ENCODE measurements at places on chromosomes 3 and 15. TPM values are rescaled to one million over a fixed set of nuclear protein-coding genes. Genes with fewer than 3 reads are reported as not detected.

Gene FEZF2
- not detected for total RNA-seq

Gene TIPIN
- 49.8 TPM for total RNA-seq

Gene GABRR3
- not detected for total RNA-seq

Gene PLCD1
- total RNA-seq: 8.2 TPM

Gene LMAN1L
- total RNA-seq: 0.11 TPM

Gene NR1I2
- total RNA-seq: 1.0 TPM

Gene PLA2G4D
- total RNA-seq: not detected

Gene TMEM212
- total RNA-seq: not detected

Gene CACNA1D
- not detected for total RNA-seq

Gene DPPA2
- not detected for total RNA-seq

Gene SRGAP3
- total RNA-seq: 2.5 TPM

Gene ARPIN
- not detected for total RNA-seq

Gene PROK2
- 0.27 TPM for total RNA-seq

Gene RETNLB
- not detected for total RNA-seq

DNA sequence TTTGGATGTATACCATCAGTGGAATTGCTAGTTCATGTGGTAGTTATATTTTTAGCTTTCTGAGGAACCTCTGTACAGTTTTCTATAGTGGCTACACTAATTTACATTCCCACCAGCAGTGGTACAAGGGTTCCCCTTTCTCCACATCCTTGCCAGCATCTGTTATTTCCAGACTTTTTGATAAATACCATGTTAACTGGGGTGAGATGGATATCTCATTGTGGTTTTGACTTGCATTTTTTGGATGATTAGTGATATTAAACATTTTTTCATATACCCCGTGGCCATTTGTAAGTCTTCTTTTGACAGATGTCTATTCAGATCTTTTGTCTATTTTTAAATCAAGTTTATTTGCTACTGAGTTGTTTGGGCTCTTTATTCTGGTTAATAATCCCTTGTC, 455.6 kb upstream of the RARB start:
- no peak for DNase-seq

GRCh38 chr3:33317963-33318709, 40.9 kb downstream of the FBXL2 start:
- no peak for DNase-seq

DNA sequence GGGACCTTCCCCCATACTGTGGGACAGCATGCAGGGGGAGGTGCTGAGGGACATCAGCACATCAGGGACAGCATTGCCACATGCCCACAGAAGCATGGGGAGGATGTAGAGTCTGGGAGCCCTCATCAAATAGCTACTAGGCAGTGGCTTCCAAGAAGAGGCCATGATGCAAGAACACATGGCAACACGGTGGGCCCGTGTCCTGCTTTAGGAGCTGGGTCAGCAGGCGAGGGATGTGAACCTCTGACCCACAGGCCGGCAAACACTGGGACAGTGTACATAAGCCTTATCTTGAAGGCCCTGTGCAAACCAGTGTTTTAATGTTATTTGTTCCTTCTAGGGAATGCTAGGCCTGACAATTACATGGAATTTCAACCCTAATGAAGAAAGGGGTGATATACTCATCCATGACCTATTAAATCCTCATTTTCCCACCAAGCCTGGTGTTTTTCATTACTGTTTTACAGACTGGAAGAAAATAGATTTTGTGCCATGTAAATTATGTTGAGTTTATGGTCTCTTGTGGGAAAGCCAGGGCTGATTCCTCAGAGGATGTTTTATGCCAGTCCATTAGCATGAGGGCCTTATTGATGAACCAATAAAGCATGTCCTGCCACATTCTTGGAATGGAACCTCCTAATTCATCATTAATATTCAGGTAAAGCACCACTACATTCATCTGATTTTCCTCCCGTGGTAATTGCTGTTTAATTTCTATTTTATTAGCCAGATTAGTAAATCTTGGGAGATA, 61.7 kb upstream of the SLC25A26 start:
- no peak for DNase-seq

DNA sequence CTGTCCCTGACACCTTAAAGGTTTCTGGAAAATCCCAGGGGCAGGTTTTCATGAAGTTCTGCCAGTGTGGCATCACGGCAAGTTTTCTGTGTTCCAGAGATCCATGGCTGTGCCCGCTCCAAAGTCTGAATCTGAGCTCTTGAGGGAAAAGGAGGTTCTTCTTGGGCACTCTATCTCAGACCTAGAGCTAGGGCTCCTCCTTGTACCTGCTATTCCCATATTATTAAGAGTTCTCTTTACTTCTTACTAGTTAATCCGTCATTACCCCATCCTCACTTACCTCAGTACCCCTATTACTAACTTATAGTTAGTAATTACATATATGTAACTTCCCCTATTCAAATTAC, 5.9 kb upstream of the TRA2B start:
- DNase-seq: no peak

- DNase-seq: no peak
These were observed 58.9 kb downstream of the SFMBT1 start for GRCh38 chr3:52986938-52987337.

GRCh38 chr3:134473868-134474546, 11.8 kb downstream of the ANAPC13 start:
- peak; percentile 91 for DNase-seq

DNA sequence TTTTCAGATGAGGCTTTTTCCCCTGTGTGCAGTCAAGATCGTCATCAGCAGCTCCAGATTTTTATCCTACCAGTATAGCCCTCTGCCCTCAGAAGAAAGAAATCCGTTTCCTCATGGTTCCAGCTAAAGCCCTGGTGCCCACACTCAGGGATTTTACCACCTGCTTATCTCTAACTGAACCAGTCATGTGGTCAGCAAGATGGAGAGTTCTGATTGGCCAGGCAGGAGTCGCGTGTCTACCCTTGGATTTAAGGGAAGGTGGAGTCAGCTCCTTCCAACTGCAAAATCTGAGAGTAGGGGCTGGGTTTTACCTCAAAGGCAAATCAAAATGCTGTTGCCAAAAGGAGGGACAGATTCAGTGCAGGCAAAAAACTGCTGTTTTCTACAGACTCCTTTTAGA, 135.3 kb downstream of the LRTM1 start:
- DNase-seq: no peak

GRCh38 chr3:14921811-14922705, 25.3 kb upstream of the NR2C2 start:
- no peak for DNase-seq

GRCh38 chr3:64361962-64362735, 136.9 kb upstream of the PRICKLE2 start:
- DNase-seq: no peak

DNA sequence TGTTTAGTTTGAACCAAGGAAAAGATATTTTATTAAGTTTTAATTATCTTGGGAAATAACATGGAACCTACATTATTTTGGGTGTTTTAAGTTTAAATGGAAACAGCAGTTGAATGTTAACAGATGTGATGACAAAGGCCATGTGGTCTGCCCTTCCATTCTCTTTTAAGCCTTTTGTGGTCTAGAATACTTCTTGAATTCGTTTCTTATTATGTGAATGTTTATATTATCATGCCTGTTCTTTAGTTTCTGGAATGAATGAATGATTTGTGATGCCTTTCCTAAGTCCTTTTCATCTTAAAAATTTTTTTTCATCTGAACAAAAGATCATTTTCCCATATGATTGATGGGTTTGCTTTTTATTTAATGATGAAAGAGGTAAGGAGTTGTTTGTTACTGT, 44.6 kb downstream of the SNRK start:
- no peak for DNase-seq

- DNase-seq: no peak
These were observed 132.3 kb downstream of the CHCHD6 start for GRCh38 chr3:126836220-126836860.

- DNase-seq: peak; percentile 44
These were observed 178.8 kb downstream of the KLHL25 start for GRCh38 chr15:85615930-85616329.

GRCh38 chr3:194268654-194269512, 82.2 kb downstream of the CPN2 start:
- no peak for DNase-seq

GRCh38 chr3:115194476-115194875, 47.4 kb upstream of the ZBTB20 start:
- no peak for DNase-seq

GRCh38 chr3:95815828-95816227, 998.6 kb upstream of the EPHA6 start:
- no peak for DNase-seq

GRCh38 chr3:67458408-67458807, 196.0 kb downstream of the SUCLG2 start:
- no peak for DNase-seq

DNA sequence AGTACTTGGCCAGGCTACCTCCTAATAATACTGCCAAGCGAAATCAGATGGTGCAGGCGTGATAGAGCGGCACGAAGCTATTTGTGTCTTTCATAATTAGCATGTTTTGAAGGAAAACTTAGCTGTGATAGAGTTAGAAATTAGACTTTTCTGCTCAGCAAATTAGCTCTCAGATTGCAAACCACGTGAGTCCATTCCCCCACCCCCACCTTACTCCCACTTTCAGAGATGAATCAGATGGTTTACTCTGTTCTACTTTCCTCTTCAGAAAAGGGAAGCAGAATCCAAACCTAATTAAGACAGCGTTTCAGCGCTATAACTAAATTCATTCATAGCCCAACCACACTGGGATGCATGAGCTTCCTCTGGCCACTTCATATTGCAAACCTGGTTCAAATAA, 214.6 kb downstream of the SLCO3A1 start:
- peak; percentile 8 for DNase-seq

Measured in activated CD8-positive, alpha-beta T cell treated with anti-CD3 and anti-CD28 coated beads for 36 hours (primary cell).